ENCODE measurements at places on chromosomes 2 and 18. TPM values are rescaled to one million over a fixed set of nuclear protein-coding genes. Genes with fewer than 3 reads are reported as not detected.

The ZAP70 gene
- total RNA-seq: 3.4 TPM

DNA sequence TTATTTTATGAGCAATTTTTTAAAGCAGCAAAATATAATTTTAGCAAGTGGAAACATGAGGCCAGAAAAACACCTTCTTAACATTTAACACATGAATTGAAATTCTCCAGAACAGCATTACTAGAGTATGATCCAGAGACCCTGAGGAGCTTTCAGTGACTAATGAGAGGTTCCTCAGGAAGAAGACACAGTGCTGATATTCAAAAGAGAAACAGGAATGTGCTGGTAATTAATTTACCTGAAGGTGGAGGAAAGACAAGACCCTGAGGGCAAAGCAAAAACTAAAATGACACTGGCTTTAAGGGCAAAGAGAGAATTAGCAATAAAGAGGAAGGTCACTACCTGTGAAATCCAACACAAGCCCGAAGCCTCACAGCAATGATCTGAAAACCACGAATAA, 97.0 kb downstream of the CDH2 start:
- no peak for DNase-seq
- H3K4me3 ChIP-seq: no peak overlapping the region
- no peak overlapping the region for H3K27ac ChIP-seq
- H3K27me3 ChIP-seq: no peaks in the 10 kb centered on the region
- H3K4me1 ChIP-seq: no peaks in the 10 kb centered on the region
- H3K36me3 ChIP-seq: no peaks in the 10 kb centered on the region

- no peaks in the 10 kb centered on the region for H3K27me3 ChIP-seq
- H3K4me3 ChIP-seq: no peak overlapping the region
- H3K27ac ChIP-seq: no peak overlapping the region
- H3K4me1 ChIP-seq: peaks cover 12% of the 10 kb centered on the region
- no peaks in the 10 kb centered on the region for H3K36me3 ChIP-seq
Observed at GRCh38 chr2:36594849-36595248, 3.1 kb downstream of the FEZ2 start.

DNA sequence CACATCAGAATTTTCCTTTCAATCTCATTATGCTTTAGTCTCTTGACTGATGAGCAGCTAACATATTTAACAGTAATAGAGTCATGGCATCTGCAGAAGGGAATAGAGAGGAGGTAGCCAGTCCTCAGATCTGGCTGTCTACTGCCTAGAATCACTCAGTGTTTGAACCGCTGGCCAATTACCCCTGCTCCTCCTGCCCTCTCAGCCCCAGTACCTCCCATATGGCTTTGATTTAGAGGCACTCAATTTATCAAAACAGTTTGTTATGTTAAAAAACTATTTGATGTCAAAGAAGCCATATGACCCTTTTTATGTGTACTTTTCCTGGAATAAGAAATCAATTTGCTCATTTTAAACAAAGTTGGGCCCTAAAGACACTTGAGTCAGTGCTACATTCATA, 355.2 kb downstream of the CMPK2 start:
- H3K36me3 ChIP-seq: no peaks in the 10 kb centered on the region
- H3K4me3 ChIP-seq: no peak overlapping the region
- no peak overlapping the region for H3K27ac ChIP-seq
- no peaks in the 10 kb centered on the region for H3K27me3 ChIP-seq

GRCh38 chr2:61549546-61549945, 11.4 kb upstream of the XPO1 start:
- no peak overlapping the region for H3K27ac ChIP-seq
- H3K27me3 ChIP-seq: no peaks in the 10 kb centered on the region
- no peaks in the 10 kb centered on the region for H3K4me1 ChIP-seq

DNA sequence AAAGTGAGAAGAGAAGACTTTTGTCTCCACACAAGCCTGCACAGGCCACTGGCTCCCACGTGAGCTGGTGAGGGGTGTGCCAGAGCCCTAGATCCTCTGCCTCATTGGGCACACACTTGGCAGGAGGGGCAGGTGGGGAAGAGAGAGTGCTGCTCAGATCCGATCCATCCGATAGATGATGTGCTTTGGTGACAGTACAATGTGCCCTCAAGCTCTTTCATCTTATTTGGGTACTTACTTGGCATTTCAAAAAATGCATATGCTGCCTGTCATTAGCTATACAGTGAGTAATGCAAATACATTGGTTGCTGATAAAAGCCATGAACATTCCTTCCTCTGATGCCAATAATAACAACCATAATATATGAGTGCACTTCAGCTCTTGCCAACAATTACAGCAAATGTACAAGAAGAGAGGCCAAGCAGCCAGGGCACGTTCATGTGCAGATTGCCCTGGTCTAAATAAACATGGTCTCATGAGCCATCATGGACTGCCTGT, 255.3 kb downstream of the VAPA start:
- H3K36me3 ChIP-seq: no peaks in the 10 kb centered on the region
- H3K27me3 ChIP-seq: no peaks in the 10 kb centered on the region
- H3K4me1 ChIP-seq: peaks cover 12% of the 10 kb centered on the region

GRCh38 chr2:241853651-241854341, 4.9 kb downstream of the PDCD1 start:
- H3K36me3 ChIP-seq: no peaks in the 10 kb centered on the region
- DNase-seq: no peak
- no peak overlapping the region for H3K4me3 ChIP-seq
- H3K27me3 ChIP-seq: no peaks in the 10 kb centered on the region

The KCNF1 gene
- not detected for total RNA-seq

The UGT1A5 gene
- not detected for total RNA-seq

GRCh38 chr2:210620456-210620855, 64.1 kb downstream of the CPS1 start:
- H3K4me1 ChIP-seq: peaks cover 11% of the 10 kb centered on the region
- H3K27ac ChIP-seq: no peak overlapping the region
- no peaks in the 10 kb centered on the region for H3K27me3 ChIP-seq
- no peak overlapping the region for H3K4me3 ChIP-seq
- DNase-seq: no peak

GRCh38 chr2:108958002-108958401, 31.0 kb downstream of the EDAR start:
- H3K27me3 ChIP-seq: no peaks in the 10 kb centered on the region
- H3K36me3 ChIP-seq: no peaks in the 10 kb centered on the region
- no peaks in the 10 kb centered on the region for H3K4me1 ChIP-seq
- DNase-seq: no peak

DNA sequence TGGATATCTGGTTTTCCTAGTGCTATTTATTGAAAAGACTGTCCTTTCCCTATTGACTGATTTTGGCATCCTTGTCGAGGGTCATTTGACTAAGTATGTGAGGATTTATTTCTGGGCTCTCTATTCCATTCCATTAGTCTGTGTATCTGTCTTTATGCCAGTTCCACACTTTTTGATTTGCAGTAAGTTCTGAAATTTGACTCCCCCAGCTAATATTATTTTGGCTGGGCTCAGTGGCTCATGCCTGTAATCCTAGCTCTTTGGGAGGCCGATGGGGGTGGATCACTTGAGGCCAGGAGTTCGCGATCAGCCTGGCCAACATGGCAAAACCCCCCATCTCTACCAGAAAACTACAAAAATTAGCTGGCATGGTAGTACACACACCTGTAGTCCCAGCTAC, 46.8 kb upstream of the GAREM2 start:
- no peak overlapping the region for H3K4me3 ChIP-seq
- no peak for DNase-seq
- H3K4me1 ChIP-seq: peaks cover 13% of the 10 kb centered on the region
- H3K36me3 ChIP-seq: peaks cover 9% of the 10 kb centered on the region
- H3K27me3 ChIP-seq: no peaks in the 10 kb centered on the region
- no peak overlapping the region for H3K27ac ChIP-seq

The CTNNA2 gene
- total RNA-seq: not detected

DNA sequence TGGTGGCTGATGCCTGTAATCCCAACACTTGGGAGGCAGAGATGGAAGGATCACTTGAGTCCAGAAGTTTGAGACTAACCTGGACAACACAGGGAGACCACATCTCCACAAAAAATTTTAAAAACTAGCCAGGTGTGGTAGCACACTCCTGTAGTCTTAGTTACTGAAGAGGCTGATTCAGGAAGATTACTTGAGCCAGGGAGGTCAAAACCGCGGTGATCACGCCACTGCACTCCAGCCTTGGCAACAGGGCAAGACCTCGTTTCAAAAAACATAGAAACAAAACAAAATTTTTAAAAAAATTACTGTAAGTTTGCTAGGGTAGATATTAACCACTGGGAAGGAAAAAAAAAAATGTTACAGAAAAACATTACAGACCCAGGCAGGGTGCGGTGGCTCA, 5.8 kb downstream of the ATL2 start:
- H3K4me3 ChIP-seq: no peak overlapping the region
- no peaks in the 10 kb centered on the region for H3K36me3 ChIP-seq
- no peaks in the 10 kb centered on the region for H3K27me3 ChIP-seq

DNA sequence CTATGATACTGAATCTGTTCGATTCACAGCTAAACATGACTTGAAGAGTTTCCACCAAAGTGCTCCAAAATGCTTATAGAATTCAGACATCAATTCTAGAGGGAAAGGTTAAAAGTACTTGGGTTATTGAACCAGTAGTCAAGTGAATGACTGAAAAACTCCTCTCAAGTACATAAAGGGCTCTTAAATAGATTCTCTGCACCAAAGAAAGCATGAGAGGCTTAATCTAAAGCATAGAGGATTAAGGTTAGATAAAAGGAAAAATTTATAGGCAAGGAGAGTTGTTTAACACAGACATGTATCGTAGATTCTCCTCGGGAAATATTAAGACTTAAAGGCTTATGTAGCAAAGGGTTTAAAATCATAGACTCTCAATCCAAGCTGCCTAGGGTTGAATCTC, 701.4 kb downstream of the ERBB4 start:
- no peak overlapping the region for H3K4me3 ChIP-seq
- H3K36me3 ChIP-seq: no peaks in the 10 kb centered on the region
- no peak overlapping the region for H3K27ac ChIP-seq
- DNase-seq: no peak
- H3K4me1 ChIP-seq: no peaks in the 10 kb centered on the region

The PLGLB1 gene
- total RNA-seq: 8.4 TPM

DNA sequence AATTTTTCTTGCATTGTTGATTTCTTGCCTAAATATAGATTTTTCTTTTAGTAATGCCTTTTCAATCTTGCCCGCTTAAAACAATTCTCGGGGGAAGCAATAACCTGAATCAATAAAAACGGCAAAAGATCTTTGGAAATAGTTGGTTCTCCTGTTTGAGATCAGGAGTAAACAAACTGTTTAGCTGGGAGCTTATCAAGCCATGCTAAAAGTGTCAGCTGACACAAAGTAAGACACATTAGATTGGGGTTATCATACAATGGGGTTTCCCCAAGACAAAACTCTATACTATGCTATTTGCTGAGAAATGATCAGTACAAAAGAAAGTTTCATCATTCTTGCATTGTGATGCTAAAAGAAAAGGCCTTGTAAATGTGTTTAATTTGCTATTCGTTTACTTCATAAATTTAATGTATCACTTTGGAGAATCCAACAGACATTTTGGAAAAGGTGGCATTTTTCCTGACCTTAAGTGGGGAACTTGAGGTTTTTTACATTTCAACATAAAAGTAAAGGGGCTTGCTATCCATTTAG, 46.5 kb downstream of the ATIC start:
- no peaks in the 10 kb centered on the region for H3K27me3 ChIP-seq
- H3K4me3 ChIP-seq: no peak overlapping the region
- H3K36me3 ChIP-seq: peaks cover 33% of the 10 kb centered on the region
- no peak overlapping the region for H3K27ac ChIP-seq

DNA sequence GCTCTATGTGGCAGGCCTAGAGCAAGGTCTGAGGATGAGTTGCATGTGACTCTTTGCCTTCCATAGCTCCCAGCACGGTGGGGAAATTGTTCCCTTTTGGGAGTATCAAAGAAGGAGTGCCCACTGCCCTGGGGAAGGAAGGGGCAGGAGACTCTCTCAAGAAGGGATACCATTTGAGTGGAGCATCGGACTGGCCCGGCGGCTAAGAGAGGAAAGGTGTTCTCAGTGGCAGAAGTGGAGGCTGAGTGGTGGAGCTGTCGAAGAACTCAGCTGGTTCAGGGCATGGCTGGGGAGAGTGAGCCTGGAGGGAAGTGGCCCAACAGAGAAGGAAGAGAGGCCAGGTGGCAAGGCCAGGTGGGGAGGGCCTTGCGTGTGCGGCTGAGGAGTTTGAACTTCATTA, 235.2 kb downstream of the DYSF start:
- no peak for DNase-seq
- H3K4me3 ChIP-seq: no peak overlapping the region
- H3K4me1 ChIP-seq: peaks cover 4% of the 10 kb centered on the region
- H3K27ac ChIP-seq: no peak overlapping the region
- H3K27me3 ChIP-seq: no peaks in the 10 kb centered on the region
- no peaks in the 10 kb centered on the region for H3K36me3 ChIP-seq

The SERPINB3 gene
- not detected for total RNA-seq

- DNase-seq: no peak
- peaks cover 6% of the 10 kb centered on the region for H3K4me1 ChIP-seq
- H3K36me3 ChIP-seq: no peaks in the 10 kb centered on the region
- H3K4me3 ChIP-seq: no peak overlapping the region
- no peaks in the 10 kb centered on the region for H3K27me3 ChIP-seq
- no peak overlapping the region for H3K27ac ChIP-seq
Observed at GRCh38 chr2:205865056-205865455, 182.8 kb downstream of the NRP2 start.
